ENCODE measurements at places on chromosomes 3 and 15.

GRCh38 chr15:69763831-69764230 lies 311.2 kb downstream of the RPLP1 start:
- no peak overlapping the region for H3K4me3 ChIP-seq
- H3K36me3 ChIP-seq, result no peaks in the 10 kb centered on the region
- DNase-seq, result no peak

GRCh38 chr3:12237912-12238650 lies 50.8 kb upstream of the PPARG start:
- H3K4me3 ChIP-seq, result no peak overlapping the region
- H3K27me3 ChIP-seq, result no peaks in the 10 kb centered on the region
- H3K36me3 ChIP-seq, result no peaks in the 10 kb centered on the region
- H3K27ac ChIP-seq, result no peak overlapping the region
- DNase-seq, result no peak
- no peaks in the 10 kb centered on the region for H3K4me1 ChIP-seq

GRCh38 chr3:124033360-124034015 lies 41.6 kb upstream of the ROPN1 start:
- 0 out of 2 replicates have a peak, but pooled peaks cover 1% of the 10 kb centered on the region for H3K4me1 ChIP-seq
- DNase-seq, result peak; percentile 34
- H3K4me3 ChIP-seq, result peak within 1 kb of the TSS; percentile 76
- H3K36me3 ChIP-seq, result no peaks in the 10 kb centered on the region
- H3K27ac ChIP-seq, result no peak within 1 kb of the TSS

GRCh38 chr15:78322724-78323521 lies 17.2 kb upstream of the CRABP1 start:
- H3K4me1 ChIP-seq, result peaks cover 7% of the 10 kb centered on the region
- H3K27me3 ChIP-seq, result no peaks in the 10 kb centered on the region
- H3K36me3 ChIP-seq, result no peaks in the 10 kb centered on the region
- H3K27ac ChIP-seq, result no peak overlapping the region
